AG10803 (cell line): ENCODE measurements at places on chromosomes 4 and X.

GRCh38 chr4:181819946-181820345 lies 423.3 kb upstream of the TENM3 start:
- DNase-seq = peak; percentile 3

- DNase-seq = no peak
Measured at GRCh38 chr4:72442715-72443114, 126.3 kb downstream of the ADAMTS3 start.

GRCh38 chr4:110615353-110616237 lies 7.3 kb downstream of the PITX2 start:
- no peak for DNase-seq

- DNase-seq = no peak
Measured at GRCh38 chrX:71870208-71871098, 40.2 kb upstream of the NHSL2 start.

- peak; percentile 80 for DNase-seq
Measured at GRCh38 chr4:38322714-38323113, 341.3 kb upstream of the KLF3 start.

- peak; percentile 95 for DNase-seq
Measured at GRCh38 chr4:4677556-4678522, 136.0 kb upstream of the STX18 start.

GRCh38 chrX:100358766-100359165 lies 51.3 kb downstream of the PCDH19 start:
- no peak for DNase-seq

DNA sequence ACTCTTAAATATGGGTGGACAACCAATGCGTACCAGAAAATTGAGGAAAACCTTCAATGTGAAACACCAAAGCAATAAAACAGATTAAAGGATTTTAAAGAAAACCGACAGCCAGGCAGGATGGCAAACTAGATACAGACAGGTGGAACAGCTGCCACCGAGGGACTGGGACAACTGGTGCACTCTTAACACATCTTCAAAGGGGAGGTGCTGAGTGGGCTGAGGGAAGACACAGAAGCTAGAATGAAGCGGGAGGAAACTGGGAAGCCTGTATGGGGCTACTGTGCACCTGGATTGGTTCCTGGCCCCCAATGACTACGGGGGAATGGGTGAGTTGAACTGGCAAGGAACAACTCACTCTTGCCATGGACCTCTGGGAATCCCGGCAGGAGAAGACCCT lies 20.7 kb downstream of the ZNF280C start:
- DNase-seq = no peak

- DNase-seq = no peak
Measured at GRCh38 chr4:140706665-140707064, 49.5 kb downstream of the TBC1D9 start.

DNA sequence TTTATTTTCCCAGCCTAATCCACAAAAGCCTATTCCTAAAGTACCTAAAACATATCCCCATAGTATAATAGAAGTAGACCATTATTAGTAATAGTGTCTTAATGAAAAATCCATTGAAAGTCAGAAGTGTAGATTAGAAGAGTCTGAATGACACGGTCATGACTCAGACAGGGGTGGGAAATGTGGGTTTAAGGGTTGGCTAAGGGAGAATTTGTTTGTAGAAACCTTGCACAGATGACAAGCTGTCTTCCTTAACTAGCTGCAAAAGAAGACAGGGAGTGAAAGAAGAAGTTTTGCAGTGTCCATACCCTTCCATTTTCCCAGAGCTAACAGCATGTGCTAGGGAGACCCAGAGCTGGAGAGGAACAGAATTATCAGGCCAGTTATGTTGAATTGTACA lies 242.7 kb upstream of the ETNPPL start:
- DNase-seq = peak; percentile 27

DNA sequence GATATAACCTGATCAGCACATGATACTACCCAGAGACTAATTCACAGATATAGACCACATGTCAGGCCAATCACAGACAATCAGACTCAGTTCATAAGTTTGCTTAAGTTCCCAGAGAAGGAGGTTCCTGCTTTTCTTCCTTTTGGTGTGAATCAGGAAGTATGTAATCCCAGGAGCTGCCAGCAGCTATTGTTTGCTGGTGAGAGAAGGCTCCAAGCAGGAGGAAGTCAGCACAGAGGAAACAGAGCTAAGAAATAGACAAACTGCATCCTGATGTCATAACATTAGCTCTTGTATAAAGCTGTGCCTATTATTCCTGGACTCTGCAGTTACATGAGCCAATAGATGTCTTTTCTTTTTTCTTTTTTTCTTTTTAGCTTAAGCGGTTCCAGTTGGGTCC lies 50.9 kb downstream of the UCHL1 start:
- no peak for DNase-seq

GRCh38 chrX:148535639-148536038 lies 35.2 kb downstream of the AFF2 start:
- peak; percentile 11 for DNase-seq
